ENCODE measurements at places on chromosomes 12 and 14.

DNA sequence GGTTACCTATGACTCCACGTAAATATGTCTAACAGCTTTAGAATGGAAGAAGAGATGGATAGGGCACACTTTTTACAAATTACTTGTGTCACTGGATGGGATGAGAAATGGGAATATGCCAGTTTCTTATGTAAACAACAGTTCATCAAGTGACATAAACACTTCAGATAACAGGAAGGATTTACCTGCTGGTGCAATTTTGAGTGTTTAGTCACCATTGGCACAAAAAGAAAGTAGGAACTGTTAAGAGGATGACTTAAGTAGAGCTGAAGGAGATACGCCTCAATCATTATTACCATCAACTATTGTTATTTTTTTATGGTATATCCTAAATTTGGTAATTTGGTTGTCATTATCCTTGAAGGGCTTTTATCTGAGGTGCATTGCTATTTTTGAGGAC, 83.2 kb downstream of the RMST start:
- no peak for DNase-seq

- DNase-seq = no peak
Measured at GRCh38 chr12:1836854-1837421, 16.6 kb downstream of the LRTM2 start.

- DNase-seq = no peak
Measured at GRCh38 chr12:12476857-12477531, 85.7 kb downstream of the DUSP16 start.

GRCh38 chr14:99043756-99044155, 228.2 kb downstream of the BCL11B start:
- no peak for DNase-seq

GRCh38 chr12:27342536-27342935, 9.9 kb downstream of the BMAL2 start:
- DNase-seq = no peak

- no peak for DNase-seq
Measured at GRCh38 chr12:107783406-107784376, 9.2 kb downstream of the ASCL4 start.

DNA sequence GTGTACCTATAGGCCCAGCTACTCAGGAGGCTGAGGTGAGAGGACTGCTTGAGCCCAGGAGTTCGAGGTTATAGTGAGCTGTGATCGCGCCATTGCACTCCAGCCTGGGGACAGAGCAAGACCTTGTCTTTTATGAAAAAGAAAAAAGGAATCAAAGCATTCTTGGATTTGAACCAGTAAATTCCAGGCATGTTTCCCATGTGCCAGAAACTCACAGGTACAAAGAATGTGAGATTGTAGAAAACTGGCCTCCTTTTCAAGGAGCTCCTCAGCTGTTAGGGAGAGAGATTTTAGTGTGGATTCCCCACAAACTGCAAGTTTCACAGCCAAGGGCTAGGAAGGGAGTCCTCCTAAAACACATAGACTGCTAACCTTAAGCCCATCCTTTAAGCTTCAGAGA, 95.0 kb downstream of the FOXN4 start:
- no peak for DNase-seq

GRCh38 chr12:13250416-13250815, 53.9 kb downstream of the EMP1 start:
- DNase-seq = no peak

DNA sequence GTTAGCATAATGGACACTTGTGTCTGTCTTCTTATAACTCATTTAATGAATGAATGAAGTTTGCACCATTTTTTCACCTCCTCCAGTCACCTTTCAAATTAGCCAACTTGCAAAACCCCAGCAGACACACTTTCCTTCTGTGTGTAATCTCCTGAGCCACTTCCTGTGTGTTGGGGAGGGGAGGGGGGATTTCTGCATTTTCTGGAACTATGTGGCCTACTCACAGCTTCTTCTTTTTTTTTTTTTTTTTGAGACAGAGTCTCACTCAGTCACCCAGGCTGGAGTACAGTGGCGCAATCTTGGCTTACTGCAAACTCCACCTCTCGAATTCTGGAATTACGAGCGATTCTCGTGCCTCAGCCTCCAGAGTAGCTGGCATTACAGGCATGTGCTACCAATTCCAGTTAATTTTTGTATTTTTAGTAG, 4.1 kb upstream of the SERPINA1 start:
- DNase-seq = no peak

- no peak for DNase-seq
Measured at GRCh38 chr14:105589161-105589925, 63.0 kb downstream of the TMEM121 start.

GRCh38 chr12:62523619-62524018, 57.0 kb downstream of the MON2 start:
- DNase-seq = no peak

GRCh38 chr12:124577986-124578385, 10.6 kb upstream of the NCOR2 start:
- no peak for DNase-seq

- DNase-seq = no peak
Measured at GRCh38 chr12:111408686-111409402, 3.1 kb downstream of the SH2B3 start.

GRCh38 chr12:75754698-75755097, 243.3 kb upstream of the KRR1 start:
- no peak for DNase-seq

GRCh38 chr14:61493239-61493638, 171.9 kb downstream of the PRKCH start:
- no peak for DNase-seq

GRCh38 chr12:32002848-32003493, 43.8 kb downstream of the RESF1 start:
- DNase-seq = no peak

DNA sequence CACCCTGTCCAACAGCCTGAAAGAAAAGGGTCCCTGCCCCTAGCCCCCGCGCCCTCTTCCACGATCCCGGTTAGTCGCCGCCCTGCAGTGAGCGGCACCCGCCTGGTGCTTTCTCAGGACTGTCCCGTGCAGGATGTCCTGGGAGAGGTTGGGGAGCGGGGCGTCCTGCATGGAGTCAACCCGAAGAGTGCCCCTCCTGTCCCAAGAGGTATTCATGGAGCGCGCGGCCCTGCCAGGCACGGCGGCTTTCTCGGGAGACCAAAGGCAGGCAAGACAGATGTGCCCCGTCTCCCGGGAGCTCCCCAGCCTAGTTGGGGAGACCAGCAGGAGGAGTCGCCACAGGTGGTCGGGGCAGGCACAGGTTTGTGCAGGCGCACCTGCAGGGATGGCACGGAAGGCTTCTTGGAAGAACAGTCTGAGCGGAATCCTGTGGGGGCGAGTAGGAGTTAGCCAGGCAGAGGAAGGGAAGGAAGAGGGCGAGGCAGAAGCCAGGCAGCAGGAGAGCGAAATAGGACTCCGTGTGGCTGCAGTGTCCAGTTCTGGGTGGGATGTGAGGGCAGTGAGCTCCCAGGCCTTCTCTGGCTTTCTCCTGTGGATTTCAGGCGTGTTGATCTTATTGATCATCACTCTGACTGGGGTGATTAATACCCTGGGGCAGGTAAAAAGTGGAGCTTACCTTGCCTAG, 723 bp downstream of the SIVA1 start:
- no peak for DNase-seq

GRCh38 chr14:75486318-75486717, 36.0 kb upstream of the BATF start:
- DNase-seq = no peak

DNA sequence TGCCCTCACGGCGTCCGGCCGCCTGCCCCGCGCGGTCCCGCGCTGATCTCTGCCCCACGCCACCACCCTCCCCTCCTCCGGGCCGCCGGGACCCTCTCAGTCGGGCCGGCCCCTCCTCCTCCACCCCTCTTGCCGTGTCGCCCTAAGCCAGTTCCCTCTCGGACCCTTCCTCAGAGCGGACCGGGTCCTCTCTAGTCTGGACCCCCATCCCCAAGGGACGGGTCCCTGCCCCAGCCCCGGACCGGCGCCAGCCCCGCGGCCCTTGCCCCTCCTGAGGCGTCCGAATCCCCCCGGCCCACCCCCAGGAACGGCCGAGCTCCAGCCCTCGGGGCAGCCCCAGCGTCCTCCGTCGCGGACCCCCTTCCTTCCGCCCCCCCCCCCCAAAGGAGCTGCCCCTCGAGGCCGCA, 485 bp downstream of the PPP4R4 start:
- DNase-seq = no peak

DNA sequence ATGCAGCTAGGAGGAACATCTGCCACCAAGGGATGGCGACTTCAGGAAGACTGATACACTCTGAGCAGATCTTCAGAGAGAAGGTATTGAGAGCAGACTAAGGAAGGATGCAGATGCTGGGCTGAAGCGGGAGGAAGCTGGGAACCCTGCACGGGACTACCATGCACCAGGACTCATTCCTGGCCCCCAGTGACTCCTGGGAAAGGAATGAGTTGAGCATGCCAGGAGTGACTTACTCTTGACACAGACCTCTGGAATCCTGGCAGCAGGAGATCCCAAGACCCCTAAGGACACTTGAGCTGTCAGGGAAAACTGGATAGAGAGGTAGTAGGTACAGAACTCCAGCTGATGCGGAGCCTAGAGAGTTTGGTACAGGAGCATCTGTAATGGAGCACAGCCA, 336.1 kb downstream of the RPS29 start:
- DNase-seq = no peak

GRCh38 chr12:19058235-19059021, 71.1 kb upstream of the PLEKHA5 start:
- DNase-seq = no peak

GRCh38 chr12:98894412-98895085, 249.5 kb downstream of the APAF1 start:
- no peak for DNase-seq

DNA sequence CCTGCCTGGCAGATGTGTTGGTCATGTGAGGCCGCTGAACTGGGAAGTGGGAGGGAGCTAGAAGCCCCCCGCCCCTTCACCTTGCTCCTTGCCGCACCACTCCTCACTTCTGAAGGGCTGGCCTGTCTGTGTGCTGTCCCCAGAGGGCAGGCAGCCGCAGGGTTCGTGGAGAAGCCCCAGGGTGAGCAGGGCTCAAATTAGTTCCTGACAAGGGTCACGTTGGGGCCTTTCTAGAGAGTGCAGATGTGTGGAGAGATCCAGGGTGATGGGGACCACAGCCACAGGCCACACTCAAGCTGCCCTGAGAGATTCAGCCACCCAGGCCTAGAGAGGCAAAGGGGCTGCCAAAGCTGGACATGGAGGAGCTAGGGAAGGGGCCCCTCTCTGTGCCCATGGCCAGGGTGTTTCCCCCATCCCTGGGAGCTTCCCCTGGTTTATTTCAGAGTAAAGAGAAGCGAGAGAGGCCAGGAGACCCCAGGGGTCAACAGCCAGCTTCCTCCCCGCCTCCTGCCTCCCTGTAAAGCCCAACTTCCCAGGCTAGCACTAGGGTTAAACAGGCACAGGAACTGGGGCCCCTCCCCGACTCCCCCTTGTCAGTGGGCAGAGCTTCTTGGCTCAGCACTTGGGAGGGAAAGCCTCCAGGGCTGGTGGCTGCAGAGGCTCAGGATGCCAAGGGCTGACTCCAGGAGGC, 16.2 kb downstream of the SLC25A29 start:
- no peak for DNase-seq

GRCh38 chr12:69064734-69065443, 131.9 kb upstream of the CPM start:
- DNase-seq = no peak

- DNase-seq = no peak
Measured at GRCh38 chr14:100638211-100638855, 51.1 kb upstream of the BEGAIN start.

- no peak for DNase-seq
Measured at GRCh38 chr12:12510141-12510540, 52.5 kb downstream of the DUSP16 start.

DNA sequence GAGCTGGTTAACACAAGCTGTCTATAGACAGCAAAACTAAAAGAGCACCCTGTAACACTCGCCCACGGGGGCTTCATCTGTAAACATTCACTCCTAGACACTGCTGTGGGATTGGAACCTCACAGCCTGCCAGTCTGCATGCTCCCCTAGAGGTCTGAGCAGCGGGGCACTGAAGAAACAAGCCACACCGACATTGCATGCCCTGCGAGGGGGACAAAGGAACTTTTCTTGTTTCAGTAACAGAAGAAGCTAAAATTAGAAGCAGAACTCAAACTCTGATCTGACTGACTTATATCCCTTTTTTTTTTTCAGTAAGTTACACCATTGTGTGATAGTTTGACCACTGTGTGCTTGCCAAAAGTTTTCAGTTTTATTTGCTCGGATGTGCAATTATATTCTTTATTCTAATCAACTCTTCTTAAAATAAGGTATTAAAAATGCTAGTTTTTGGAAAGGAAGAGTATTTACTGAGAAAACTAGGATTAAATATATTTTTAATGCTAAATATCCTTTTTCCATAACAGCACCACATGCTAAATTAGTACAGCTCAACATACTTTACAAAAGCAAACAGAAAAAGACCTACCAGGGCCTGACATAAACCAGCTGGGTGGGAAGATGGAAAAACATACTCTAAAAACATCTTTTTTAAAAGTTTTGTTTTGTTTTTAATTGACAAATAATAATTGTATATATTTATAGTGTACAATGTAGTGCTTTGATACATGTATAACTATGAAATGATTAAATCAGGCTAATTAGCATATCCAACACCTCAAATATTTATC, 100.2 kb downstream of the EPS8 start:
- DNase-seq = no peak

GRCh38 chr14:41167040-41167439, 439.6 kb upstream of the LRFN5 start:
- DNase-seq = peak; percentile 59

- DNase-seq = no peak
Measured at GRCh38 chr12:41108032-41108431, 80.1 kb upstream of the PDZRN4 start.

GRCh38 chr12:127399451-127399850, 867.5 kb upstream of the TMEM132C start:
- no peak for DNase-seq

- DNase-seq = no peak
Measured at GRCh38 chr14:100857923-100858837, 32.3 kb downstream of the MEG3 start.

DNA sequence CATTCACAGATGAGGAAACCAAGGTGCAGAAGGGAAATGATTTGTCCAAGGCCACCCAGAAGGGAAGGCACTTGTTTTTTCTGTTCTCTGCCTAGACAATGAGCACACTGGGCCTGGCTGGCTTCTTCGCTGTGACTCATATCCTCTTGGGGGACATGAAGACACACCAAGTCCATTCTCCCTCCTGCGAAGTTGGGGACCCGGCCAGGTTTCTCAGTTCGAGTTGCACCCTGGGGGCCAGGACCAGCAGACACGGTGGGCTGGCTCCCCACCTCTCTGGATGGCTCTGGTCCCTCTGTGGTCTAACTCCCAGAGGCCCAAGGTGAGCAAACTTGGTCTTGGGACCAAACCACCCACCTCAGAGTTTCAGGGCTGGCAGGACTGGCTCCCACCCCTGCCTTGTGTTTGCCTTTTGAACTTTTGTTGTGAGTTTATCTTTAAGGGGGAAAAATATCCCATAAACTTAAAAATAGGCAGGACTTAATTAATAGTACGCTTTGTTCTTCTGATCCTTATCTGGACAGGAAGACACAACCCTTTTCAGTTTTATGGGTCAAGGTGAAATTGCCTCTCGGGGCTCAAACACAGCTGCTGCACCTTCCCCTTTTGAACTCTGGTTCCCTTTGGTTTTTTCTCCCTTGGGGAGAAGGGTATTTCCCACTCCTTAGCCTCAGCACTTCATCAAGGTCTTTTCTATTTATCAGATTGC, 9.0 kb upstream of the MLEC start:
- DNase-seq = no peak

Data from NCI-H2081 treated with DMSO at 0.1 percent for 48 hours (cell line).